Renal pelvis (tissue), 12 donors: ENCODE measurements at places on chromosomes 2 and 18. TPM values are rescaled to one million over a fixed set of nuclear protein-coding genes. Genes with fewer than 3 reads are reported as not detected.

DNA sequence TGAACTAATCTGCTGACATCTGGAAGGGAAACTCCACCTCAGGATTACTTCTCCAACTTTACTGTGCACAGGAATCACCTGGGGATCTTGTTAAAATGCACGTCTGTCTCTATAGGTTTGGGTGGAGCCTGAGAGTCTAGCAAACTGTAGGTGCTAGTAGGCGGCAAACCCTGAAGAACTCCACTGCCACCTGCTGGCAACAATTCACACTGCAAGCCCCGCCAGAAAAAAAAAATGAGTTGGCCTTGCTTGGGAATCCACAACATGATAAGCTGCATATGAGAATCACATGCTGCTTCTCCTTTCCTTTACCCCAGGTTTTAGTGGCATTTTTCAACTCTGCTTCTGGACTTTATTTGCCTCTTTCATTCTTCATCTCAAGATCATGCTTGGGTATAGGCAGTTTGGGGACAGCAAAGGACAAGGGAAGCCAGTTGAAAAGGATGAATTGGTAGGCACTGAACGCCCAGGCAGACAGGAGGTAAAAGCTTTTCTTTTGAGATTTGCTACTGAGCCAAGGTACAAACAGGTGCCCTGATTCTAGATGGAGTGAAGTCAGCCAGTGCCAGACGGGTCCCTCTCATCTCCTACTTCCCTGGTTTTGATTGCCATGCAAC is 88.8 kb downstream of the VIT start:
- peak; percentile 65 for DNase-seq

The C2orf66 gene
- polyA plus RNA-seq = 0.31 TPM

GRCh38 chr2:64045938-64046337 is 26.7 kb upstream of the VPS54 start:
- no peak for DNase-seq

- no peak for DNase-seq
These were observed 190.1 kb downstream of the ICOS start for GRCh38 chr2:204126705-204127104.

The SMIM21 gene
- polyA plus RNA-seq = 0.15 TPM
